Right atrium auricular region (tissue), 2 donors: ENCODE measurements at places on chromosomes 13 and 19. TPM values are rescaled to one million over a fixed set of nuclear protein-coding genes. Genes with fewer than 3 reads are reported as not detected.

Gene NCAN
- total RNA-seq, result not detected

Gene QPCTL
- 3.0 TPM for total RNA-seq

Gene MIPEP
- total RNA-seq, result 60.4 TPM

Gene EXOC3L2
- total RNA-seq, result 8.2 TPM

Gene ERICH4
- total RNA-seq, result not detected

Gene WTIP
- 8.3 TPM for total RNA-seq

Gene ZNF792
- total RNA-seq, result 4.4 TPM

Gene METTL21C
- total RNA-seq, result not detected

Gene BCAM
- total RNA-seq, result 82.1 TPM

Gene MUC16
- total RNA-seq, result 21.3 TPM

Gene SIGLEC11
- 0.19 TPM for total RNA-seq

Gene SERP2
- total RNA-seq, result 15.4 TPM

Gene MRPL54
- 84.4 TPM for total RNA-seq

Gene INSL3
- total RNA-seq, result not detected

Gene LILRB2
- 3.4 TPM for total RNA-seq

Gene FCER2
- not detected for total RNA-seq

Gene ZNF492
- total RNA-seq, result 0.19 TPM

Gene EFNB2
- total RNA-seq, result 17.4 TPM

Gene CDK8
- 10.4 TPM for total RNA-seq

Gene SCN1B
- total RNA-seq, result 57.3 TPM

Gene FBXO27
- 5.1 TPM for total RNA-seq
